ENCODE measurements at places on chromosomes 11 and 22.

GRCh38 chr11:8002676-8003075 lies 15.5 kb downstream of the EIF3F start:
- DNase-seq: no peak

DNA sequence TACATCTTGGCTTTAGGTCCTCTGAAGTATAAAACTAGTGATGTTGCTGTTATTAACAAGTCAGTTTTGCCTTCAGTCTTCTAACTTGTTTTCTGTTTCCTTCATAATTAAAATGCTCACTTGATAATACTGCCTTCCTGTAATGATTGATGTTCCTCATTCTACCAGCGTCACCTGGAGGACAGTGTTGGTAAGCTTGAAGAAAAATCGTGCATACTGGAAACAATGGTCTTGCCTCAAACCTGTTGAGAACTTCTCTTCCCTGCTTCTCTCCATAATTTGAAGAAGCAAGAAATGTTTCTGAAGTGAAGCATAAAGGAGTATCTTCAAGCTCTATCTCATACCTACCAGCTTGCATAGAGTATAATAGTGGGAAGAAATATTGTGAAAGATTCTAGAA lies 3.0 kb downstream of the YWHAH start:
- no peak for DNase-seq

DNA sequence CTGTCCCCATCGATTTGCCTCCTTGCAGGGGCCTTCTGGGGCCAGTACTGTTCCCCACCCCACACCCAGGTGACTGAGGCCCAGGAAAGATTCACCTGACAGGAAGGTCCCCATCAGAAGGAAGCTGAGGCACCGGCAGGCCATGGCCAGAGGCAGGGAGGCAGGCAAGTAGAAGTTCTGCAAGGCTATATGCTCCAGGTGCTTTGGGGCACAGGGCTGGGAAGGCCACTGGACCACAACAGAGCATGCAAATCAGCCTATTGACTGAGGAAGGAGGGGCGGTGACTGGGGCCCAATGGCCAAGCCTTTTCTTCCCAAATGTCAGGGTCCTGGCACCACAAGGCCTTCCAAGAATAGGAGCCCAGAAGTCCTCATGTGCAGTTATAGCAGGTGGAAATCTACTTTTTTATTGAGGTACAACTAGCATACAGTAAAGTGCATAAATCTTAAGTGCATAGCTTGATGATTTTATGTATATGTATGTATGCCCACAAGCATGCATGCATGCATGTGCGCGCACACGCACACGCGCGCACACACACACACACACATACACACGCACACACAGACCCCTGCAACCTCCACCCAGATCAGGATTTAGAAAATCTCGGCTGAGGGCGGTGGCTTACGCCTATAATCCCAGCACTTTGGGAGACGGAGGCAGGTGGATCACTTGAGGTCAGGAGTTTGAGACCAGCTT lies at the start of gene VPREB3:
TSS of gene VPREB3 (minus strand) at position 206 of the 700 bp plus-strand sequence. CDS start at position 144, 62 bp downstream.
- no peak for DNase-seq

- no peak for DNase-seq
Observed at GRCh38 chr11:12719221-12719620, 45.0 kb downstream of the TEAD1 start.

DNA sequence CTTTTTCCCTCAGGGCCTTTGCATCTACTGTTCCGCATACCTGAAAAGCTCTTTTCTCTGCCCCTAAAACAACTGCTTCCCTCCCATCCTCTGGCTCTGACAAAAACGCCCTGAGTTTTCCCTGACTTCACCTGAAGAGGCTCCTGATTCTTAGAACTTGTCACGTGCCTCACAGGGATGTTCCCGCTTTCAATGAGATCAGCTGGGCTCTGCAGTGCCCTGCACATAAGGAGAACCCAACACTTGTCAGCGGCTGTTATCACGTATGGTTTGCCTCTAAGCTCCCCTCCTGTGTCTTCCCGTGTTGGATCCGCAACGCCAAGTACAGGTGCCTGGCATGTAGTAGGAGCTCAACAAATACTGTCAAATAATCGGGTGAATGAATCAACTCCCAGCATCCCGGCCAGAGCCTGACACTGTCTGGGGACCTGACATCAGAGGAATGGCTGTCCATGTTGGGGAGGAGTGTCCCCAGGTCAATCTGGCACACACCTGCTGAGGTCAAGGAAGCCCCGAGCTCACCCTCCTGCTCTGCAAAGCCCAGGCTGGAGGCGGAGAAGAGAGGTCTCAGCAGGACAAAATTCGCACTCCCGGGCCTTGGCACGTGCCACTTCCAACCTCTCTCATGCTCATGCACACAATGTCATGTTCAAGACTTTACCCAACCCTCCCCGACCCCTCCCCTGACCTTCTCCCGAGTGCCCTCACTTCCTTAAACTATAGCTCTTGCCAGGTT lies 4.2 kb upstream of the GRK2 start:
- DNase-seq: no peak

GRCh38 chr11:66333896-66334604 lies 2.2 kb downstream of the RIN1 start:
- no peak for DNase-seq

- no peak for DNase-seq
Observed at GRCh38 chr22:48749555-48750227, 1078.0 kb downstream of the BRD1 start.

DNA sequence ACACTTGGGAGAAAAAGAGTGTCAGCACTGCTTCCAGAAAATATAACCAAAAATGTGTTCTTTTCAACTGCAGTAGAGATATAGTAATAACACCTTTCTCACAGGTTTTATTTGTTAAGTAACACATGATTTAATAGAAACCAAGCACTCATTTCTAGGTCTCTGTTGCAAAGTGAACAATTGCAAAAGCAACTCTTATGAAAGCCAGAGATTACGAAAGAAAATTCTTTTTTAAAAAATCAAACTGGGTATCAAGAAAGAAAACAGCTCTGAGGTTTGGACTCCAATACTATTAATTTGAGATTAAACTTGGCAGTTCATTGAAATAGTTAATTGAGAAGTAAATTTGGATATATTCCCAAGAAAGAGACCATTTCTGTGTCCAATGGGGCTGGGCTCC lies 9.8 kb upstream of the XKR3 start:
- no peak for DNase-seq

DNA sequence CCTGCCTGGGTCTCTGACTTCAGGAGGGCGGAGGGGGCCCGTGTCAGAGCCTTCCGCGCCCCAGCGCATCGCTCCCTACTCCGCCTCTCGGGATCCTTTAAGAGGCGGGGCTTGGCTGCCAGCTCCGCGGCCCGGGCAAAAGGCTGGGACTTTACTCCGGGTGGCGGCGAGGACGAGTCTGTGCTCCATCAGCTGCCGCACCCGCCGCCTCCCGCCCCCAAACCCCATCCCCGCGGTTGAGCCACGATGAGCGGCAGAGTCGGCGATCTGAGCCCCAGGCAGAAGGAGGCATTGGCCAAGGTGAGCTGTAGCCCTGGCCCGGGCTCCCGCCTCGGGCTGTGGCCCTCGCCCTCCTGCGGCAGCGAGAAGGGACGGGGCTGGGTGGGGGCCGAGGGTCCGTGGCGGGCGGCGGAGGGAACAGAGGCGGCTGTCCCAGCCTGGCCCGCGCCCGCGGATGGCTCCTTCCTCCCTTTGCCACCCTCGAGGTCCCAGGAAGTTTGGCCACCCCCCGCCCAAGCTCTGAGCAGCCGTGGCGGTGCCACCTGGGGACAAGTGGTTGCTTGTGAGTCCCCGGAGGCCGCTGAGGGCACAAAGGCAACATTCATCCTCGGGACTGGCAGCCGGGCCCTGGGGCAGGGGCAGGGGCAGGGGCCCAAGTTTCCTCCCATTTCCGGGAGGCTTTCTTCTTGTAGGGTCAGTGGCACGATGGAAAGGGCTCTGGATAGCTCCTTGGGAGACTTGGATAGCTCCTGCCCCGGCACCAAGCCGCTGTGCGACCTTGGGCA lies at the start of gene SEC14L2:
TSS of gene SEC14L2 (plus strand) at position 148 of the 785 bp plus-strand sequence. CDS start at position 247, 99 bp downstream.
- DNase-seq: peak; percentile 44
